ENCODE measurements at places on chromosomes 3 and 15. TPM values are rescaled to one million over a fixed set of nuclear protein-coding genes. Genes with fewer than 3 reads are reported as not detected.

The TMCO5A gene
- total RNA-seq: not detected

The PTX3 gene
- 925 TPM for total RNA-seq

The ADAMTS17 gene
- not detected for total RNA-seq

The SLC22A14 gene
- not detected for total RNA-seq

The MLF1 gene
- total RNA-seq: 7.9 TPM

The PRC1 gene
- total RNA-seq: 204 TPM

The WNT7A gene
- not detected for total RNA-seq

The CLDN16 gene
- under 0.01 TPM for total RNA-seq

The ASB14 gene
- not detected for total RNA-seq

The PLOD2 gene
- total RNA-seq: 480 TPM

The SPTSSB gene
- not detected for total RNA-seq

The TNNC1 gene
- not detected for total RNA-seq

The CCR3 gene
- total RNA-seq: not detected

The SECISBP2L gene
- total RNA-seq: 19.8 TPM

The PAK6 gene
- not detected for total RNA-seq

The CMTM8 gene
- total RNA-seq: 1.5 TPM
